NCI-H2029 (cell line): ENCODE measurements at places on chromosomes 3 and 15.

GRCh38 chr3:58416191-58416590 is 17.4 kb downstream of the PDHB start:
- DNase-seq = no peak

DNA sequence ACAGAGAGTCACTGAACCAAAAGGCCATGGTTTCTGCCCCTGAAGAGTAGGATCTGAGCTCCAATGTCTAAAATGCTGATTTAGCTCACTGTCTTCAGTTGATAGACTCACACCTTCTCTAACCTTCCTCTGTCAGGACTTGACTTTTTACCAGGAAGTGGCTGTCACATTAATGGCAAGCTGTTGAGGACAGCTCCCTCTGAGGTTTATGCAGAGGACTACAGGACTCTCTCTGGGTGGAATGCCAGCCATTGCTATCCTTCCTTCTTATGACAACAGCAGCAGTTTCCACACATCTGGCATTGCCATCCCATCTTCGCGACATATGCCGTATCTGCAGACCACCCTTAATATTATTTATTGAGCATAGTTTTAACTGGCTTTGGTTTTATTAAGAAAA is 103.8 kb upstream of the PRICKLE2 start:
- DNase-seq = no peak

GRCh38 chr3:10508235-10508618 is 2.8 kb upstream of the ATP2B2 start:
- no peak for DNase-seq

DNA sequence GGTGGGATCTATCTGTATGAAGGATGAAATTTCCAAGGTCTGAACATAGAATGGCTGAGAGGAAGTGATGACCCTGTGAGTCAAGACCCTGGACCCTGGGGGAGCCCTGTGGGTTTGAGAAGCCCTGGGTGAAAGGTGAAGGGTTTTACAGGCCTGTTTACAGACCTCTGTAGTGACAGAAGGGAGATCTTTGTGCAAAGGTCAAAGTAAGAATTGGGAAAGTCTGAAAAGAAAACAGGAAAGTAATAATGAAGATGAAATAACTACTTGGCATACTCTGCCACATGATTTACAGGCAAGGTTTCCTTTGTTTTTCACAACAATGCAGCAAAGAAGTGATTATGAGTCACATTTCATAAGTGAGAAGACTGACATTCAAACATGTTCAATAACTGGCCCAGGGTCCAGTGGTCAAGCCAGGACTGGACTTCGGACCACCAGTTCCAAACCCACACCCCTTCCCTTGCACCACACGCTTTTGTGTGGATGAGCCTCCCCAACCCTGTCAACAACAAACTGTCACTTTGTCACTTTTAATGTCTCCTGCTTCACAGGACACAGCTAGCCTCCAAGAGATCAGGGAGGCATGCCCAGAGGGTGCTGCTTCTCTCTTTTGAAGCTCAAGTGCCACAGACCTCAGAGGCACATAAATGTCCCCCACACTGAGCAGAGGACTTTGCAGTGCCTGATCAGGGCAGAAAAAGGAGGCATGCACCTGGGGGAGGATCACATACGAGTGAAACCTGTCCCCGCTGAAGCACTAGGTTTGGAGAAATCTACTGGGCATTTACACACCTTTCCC is 21.5 kb downstream of the CD86 start:
- DNase-seq = no peak

- DNase-seq = no peak
Measured at GRCh38 chr3:82814660-82815059, 1053.2 kb upstream of the GBE1 start.

- no peak for DNase-seq
Measured at GRCh38 chr3:131004603-131005002, 22.0 kb downstream of the ASTE1 start.

DNA sequence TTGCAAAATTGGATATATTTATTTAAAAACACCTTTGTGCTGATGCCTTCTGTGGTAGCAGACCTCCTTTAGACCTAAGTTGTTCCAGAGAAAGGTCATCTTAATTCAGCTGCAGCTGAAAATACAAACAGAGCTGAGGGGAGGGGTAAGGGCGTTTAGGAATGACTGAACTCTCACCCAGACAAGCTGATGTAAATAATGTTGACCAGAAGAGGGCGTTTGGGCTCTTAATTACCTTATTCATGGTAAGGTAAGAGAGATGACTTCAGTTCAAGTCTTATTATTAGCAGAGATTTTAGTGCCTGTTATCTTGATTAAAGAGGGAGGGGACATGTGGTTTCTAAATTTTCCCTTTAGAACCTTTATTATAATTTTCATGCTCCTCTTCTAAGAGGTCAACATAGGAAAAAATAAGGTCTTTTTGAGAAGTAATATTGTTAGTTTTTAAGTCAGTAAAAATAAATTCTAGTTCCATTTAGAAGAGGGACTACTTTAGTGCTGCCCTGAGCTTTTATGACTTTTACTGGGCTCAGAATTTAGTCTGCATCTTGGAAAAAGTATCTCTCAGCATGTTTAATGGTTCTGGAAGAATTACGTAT is 46.3 kb downstream of the GPR171 start:
- DNase-seq = peak; percentile 56

- no peak for DNase-seq
Measured at GRCh38 chr3:164377466-164377865, 700.8 kb downstream of the SI start.

DNA sequence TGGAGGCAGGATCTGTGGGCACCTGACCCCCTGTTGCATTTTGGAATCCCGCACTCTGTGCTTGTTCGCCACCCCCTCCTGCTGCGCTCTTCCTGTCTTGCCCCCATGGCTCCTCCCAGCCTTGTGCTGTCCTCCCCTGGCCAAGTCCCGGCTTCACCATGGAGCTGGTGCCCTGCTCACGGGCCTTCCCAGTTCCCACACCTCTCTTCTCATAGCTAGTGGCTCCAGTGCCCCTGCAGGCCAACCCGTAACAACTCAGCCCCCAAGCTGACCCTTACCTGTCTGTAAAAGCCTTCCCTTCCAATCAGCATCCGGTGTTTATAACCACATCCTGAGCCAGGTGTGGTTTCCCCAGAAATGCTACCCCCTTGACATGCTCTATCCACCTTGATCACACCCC is 407.7 kb upstream of the C2CD4B start:
- DNase-seq = no peak

GRCh38 chr15:70625438-70625837 is 137.9 kb downstream of the UACA start:
- DNase-seq = no peak

GRCh38 chr15:22810033-22810852 is 23.8 kb downstream of the NIPA1 start:
- no peak for DNase-seq

DNA sequence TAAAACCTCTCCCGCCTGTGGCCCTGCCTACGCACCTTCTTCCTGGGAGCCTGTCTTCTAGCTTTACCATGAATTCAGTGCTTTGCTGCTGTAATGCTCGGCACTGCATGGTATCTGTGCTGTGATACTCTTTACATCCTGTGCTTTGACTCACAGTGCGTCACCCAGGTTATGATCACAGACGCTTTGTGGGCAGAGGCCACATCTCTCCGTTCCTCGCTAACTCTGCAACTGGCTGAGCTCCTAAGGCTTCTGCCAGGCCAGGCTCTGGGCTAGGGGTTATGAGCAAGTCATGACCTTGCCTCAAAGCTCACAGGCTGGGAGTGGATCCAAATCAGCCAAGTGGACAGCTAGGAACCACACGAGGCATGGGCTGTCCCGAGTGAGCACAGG is 23.2 kb downstream of the SPTBN5 start:
- no peak for DNase-seq

GRCh38 chr15:69265347-69265955 is 33.3 kb upstream of the PAQR5 start:
- DNase-seq = no peak

DNA sequence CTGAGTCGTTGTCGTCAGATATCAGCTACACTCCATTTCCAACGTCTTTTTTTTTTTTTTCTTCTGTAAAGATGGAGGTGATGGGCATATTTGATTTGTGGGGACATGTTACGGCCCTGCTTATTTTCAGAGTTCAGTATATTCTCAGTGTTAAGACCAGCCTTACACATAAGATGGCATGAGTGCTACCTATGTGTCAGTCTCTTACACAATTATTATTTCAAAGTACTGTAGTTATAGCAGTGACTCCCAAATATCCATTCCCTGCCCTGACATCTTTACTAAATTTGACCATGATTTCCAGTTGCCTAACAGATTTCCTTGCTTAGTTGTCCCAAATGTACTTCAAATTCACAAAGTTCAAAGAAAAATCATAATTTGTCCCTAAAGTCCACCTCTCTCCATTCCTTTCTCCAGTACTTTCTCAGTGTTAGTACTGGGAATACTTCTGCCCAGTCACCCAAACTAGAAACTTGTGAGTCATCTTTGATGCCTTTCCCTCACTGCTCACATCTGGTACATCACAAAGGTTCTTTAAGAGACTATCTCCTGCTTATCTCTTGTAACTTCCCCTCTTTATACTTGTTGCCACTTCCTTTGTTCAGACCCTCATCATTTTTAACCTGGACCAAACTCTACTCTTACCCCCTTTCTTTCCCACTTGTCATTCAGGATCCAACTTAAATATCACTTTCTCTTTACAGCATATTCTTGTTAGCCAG is 67.0 kb downstream of the ZNF609 start:
- DNase-seq = no peak

DNA sequence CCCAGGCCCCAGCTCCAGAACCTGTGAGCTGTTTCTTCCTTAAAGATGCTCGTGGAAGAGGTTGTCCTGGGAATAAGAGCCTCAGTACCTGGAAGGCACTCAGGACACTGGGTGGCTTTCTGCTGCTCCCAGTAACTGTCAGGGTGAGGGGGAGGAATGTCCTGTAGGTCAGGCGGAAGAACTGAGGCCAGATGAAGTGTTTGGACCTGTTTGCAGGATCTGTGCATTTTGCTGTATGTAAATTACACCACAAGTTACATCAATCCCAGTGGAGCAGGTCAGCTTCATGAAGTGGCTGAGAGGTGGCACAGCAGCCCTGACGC is 27.1 kb downstream of the HDAC11 start:
- DNase-seq = no peak

- peak; percentile 4 for DNase-seq
Measured at GRCh38 chr3:69948246-69948862, 51.2 kb upstream of the SAMMSON start.

DNA sequence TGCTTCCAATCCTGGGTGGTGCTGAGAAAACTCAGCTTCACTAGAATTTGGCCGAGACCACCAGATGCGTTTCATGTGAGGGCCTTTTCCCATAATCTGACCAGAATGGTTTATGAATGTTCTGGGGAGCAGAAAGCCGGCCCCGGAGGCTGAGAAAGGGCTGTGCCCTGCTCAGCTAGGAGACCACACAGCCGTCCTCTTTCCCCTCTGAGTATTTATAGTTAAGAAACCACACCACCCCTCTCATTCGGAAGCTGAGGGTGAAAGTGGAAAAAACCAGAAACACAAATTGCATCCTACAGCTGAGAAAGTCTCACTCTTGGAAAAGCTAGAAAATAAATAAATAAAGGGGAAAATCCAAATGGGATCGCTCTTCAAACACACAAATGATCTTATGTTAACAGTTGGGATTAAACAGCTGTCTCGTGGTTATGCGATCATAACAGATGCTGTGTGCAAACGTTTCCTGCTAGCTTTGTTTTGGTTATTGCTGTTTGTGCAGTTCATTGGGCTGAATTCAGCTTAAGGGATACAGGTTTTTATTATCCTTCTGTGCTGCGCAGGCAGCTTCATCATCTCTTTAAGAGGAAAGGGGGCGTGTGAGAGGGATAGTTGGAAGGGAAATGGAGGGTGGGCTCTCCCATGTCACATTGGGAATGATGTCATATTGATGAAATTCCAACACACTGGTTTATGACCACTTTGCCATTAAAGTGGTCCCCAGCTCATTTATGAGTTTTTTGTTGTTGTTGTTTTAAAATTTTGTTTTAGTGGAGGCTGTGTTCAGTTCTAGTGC is 1026.2 kb upstream of the NR2F2 start:
- DNase-seq = peak; percentile 47
